AG04450 (cell line): ENCODE measurements at places on chromosomes 7 and 10.

DNA sequence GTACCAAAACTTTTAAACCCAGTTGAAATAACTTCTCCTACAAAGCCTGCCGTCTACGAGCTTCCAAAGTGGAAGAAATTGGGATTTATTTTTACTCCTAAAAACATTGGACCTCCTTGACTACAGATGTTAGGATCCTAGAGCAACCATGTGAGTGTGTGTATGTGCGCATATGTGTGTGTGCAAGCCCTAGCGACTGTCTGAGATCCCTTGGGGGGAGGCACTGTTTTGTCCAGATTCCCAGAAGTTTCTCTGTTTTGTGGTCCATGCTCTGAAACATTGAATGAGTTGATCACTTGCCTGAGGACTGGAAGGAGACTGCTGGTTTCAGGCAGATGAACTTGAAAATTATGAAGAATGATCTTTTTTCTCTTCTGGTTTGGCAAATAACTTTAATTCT, 312.3 kb upstream of the ZNF32 start:
- DNase-seq: no peak

DNA sequence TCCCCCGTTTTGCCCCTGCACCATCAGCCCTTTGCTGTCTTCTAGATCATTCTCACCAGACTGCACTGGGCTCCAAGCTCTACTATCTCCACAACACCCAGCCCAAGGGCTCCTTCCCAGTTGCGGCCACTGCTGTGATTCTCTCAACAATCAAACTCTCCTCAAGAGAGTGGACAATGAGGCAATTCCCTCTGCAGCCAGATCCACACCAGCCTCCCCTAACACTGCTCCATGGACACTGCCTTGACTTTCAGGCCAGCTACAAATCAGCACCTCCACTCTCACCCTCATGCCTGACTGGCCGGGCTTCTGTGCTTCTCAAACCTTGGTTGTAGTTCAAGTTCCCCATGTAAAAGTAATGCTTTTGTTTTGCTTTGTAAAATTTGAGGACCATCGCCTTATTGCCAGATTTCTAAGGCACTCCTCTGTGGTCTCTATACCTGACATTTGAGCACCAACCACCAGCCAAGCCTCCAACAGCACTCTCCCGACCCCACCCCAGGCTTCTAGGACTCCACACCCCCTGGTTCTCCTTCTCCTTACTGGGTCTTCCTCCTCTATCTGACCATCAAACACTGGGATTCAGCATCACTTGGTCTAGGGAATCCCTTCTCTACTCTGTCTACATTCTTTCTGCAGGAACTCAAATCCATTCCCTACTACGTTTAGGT, 45.4 kb downstream of the PPIF start:
- DNase-seq: no peak

DNA sequence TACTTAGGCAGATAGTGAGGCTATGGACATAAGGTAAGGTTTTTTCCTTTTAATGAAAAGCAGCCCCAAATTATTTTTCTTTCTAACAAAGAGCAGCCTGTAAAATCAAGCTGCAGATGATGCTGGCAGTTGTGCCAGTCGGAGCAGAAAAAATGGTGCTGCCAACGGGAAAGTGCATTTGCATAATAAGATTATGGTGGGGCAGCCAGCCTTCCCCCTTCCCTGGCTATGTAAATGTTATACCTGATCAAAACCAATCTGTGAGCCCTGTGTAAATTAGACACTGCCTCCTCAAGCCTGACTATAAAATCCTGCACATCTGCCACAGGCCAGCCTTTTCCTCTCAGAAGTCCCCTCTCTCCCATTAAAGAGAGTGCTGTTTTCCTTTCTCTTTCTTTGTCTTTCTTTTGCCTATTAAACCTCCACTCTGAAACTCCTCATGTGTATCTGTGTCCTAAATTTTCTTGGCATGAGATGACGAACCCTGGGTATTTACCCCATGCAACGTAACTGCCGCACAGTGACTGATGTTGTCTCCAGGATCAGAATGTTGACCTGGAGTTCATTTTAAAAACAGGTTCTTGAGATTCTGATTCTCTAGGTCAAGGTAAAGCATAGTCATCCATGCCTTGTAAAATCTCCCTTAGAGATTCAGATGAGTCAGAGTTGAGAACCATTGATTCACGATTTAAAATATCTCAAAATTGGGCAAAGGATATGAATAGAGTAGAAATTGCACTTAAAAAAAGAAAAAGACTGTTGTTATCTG, 167.3 kb upstream of the C1GALT1 start:
- DNase-seq: no peak

GRCh38 chr10:10871352-10871751, 146.3 kb upstream of the CELF2 start:
- no peak for DNase-seq

- no peak for DNase-seq
Measured at GRCh38 chr10:70890917-70891431, 2.6 kb upstream of the PCBD1 start.

DNA sequence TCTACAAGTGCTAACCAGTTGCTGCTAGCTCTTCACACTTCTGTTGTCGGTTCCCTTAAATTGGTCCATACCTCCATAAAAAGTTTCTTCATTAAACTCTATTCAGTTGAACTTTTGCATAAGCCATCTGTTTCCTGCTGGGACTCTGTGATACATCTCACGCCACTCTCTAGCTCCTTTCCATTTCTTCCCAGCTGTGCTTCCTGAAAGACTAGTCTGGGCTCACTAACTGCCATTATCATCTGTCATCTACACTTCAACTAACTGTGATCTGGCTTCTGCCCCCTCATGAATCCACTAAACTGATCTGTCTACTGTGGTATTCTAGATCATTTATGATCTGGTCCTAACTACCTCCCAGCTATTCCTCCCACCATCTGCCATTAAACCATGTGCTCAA, 78.3 kb downstream of the ELAPOR2 start:
- DNase-seq: no peak

GRCh38 chr10:132785723-132786475, at the start of gene NKX6-2:
Gene NKX6-2 (minus strand): TSS chr10:132786147. CDS start chr10:132785948, 199 bp downstream.
- DNase-seq: no peak

GRCh38 chr10:45422207-45422865, 48.3 kb downstream of the ALOX5 start:
- no peak for DNase-seq

- no peak for DNase-seq
Measured at GRCh38 chr10:117350909-117351308, 24.3 kb downstream of the PDZD8 start.

GRCh38 chr10:59285073-59285472, 77.3 kb downstream of the FAM13C start:
- no peak for DNase-seq

DNA sequence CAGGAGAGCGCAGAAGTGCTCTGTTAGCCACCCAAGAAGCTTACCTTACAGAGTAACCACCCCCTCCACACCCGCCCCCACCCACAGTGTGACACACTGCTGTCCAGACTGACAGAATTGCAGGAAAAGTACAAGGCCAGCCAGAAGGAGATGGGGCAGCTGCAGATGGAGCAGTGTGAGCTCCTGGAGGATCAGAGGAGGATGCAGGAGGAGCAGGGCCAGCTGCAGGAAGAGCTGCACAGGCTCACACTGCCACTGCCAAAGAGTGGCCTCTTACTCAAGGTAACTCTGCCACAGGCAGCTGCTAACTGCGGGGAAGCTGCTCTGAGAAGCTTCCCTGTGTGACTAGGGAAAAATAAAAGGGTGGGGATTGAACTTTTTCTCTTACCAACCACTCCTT, 17.6 kb downstream of the CCDC136 start:
- no peak for DNase-seq

DNA sequence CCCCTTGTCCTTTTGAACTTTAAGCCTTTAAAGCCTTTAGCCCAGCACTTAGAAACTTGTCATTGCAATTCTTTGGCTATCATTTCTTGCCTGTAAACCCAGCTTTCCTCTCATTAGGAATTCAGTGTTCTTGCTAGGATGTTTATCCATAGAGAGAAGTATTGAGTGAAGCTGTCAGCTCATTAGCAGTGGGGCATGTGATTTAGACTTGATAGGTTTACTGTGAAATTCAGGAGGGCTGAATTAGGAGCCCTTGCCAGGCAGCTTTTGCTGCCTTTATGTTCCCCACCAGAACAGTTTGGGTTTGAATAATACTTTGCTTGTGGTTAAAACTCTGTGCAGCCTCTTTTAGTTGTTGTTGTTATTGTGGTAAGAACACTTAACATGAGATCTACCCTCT, 39.5 kb downstream of the LHFPL3 start:
- DNase-seq: no peak

GRCh38 chr7:1439373-1440363, 19.6 kb downstream of the MICALL2 start:
- DNase-seq: no peak

DNA sequence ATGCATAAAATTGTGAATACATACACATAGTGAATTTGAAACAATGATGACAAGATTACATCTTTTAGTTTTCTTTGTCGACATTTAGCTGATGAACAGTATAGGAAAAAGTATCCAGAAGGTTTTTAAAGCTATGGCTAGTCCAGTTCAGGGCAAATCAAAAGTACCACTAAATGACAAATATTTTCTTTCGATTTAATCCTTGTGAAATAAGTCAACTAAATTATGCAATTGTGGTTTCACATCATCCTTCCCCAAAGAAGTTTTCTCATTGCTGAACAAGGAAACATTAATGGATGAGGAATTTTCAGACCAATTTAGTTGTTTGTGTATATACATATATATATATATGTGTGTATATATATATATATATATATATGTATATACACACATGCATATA, 774.0 kb downstream of the DNAJB9 start:
- DNase-seq: no peak
